Cardiac fibroblast (primary cell): ENCODE measurements at places on chromosomes 1 and 21.

GRCh38 chr21:17780539-17780938, 38.6 kb downstream of the C21orf91 start:
- DNase-seq: no peak

DNA sequence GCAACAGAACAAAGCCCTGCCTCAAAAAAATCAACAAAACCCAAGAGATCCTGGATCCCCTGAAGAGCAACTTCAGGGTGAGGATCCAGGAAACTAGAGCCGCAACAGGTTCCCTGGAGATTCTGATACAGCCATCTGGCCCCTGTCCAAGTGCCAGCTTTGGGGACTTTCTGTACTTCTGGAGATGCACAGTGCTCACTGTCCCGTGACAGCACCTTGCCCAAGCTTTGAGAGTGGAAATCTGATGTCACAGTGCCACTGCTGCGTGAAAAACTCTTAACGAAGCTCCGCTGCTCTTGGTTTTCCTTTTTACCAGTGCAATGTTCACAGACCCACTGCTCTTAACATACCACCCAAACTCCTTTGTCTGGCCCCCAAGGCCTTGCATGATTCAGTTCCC, 26.3 kb downstream of the STK40 start:
- DNase-seq: no peak

- DNase-seq: no peak
Observed at GRCh38 chr1:203405703-203406438, 54.9 kb upstream of the FMOD start.

DNA sequence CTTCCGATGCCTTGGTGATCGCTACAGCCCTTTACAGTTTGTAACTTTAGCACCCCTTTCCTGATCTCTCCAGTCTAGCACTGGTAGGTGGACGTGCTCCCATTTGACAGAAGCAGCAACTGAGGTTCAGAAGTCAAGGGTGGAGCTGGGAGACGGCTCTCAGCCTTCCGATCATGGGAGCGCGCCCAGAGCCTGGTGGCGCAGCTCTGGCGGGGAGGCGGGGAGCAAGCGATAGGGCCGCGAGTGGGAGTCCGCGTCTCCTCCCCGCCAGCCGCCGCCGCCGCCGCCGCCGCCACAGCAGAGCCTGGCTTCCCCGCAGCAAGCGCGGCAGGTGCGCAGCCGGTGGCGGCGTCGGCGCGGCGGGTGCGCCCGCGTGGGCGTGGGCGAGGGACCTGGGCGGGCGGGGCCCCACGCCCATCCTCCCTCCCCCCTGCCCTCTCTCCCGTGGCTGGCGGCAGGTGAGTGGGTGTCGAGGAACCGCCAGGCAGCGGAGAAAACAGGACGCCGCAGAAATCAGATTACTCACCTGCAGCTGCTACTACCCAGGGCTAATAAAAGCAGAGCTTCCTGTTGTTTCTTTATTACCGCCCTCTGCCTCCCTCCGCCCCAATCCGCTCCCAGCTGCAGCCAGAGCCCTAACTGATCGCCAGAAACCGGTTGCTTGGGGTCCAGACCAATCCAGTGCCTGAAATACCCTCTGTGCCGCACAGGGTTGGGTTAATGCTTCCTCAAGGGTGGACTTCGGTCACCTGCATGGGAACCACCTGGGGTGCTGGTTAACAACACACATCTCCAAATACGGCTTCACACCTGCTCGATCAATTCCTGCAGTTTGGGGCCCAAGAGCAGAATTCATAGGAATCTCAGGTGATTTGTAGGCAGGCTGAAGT, 60.2 kb upstream of the ID3 start:
- peak; percentile 20 for DNase-seq

- DNase-seq: peak; percentile 85
Observed at GRCh38 chr1:92934395-92935378, 26.6 kb downstream of the DIPK1A start.

GRCh38 chr21:25759573-25759972, 24.8 kb downstream of the GABPA start:
- peak; percentile 36 for DNase-seq

DNA sequence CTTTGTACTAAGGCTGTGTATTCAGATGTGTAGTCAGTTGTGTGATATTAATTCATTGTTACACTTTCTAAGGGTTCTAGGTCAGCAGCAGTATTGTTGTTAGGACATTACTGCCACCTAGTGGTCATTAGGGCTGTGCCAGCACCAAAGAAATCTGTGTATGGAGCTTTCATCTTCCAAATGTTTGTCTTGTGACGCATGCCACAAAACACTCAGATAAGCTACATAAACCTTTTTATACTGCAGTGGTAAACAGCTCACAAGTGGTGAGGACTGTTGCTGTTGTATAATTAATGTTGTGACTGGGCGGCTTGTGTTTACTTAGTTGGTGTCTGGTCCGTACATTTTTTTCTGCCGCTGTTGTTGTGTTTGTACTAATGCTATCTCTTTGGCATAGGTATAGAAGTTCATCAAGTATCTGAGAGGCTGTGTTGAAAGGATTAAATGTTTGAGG, 51.7 kb downstream of the S1PR1 start:
- DNase-seq: peak; percentile 95

GRCh38 chr1:78126506-78126905, 80.7 kb downstream of the GIPC2 start:
- peak; percentile 65 for DNase-seq

GRCh38 chr21:46585191-46585953, 19.5 kb downstream of the S100B start:
- DNase-seq: no peak
